ENCODE measurements at places on chromosomes 12 and 14. TPM values are rescaled to one million over a fixed set of nuclear protein-coding genes. Genes with fewer than 3 reads are reported as not detected.

The TTC9 gene
- 9.2 TPM for polyA plus RNA-seq

The RNF212B gene
- polyA plus RNA-seq, result not detected

The VRTN gene
- not detected for polyA plus RNA-seq

The CD163L1 gene
- polyA plus RNA-seq, result not detected

GRCh38 chr12:42182394-42182793 is 37.7 kb upstream of the GXYLT1 start:
- no peak for DNase-seq
- H3K4me3 ChIP-seq, result no peak overlapping the region
- no peaks in the 10 kb centered on the region for H3K4me1 ChIP-seq
- H3K27me3 ChIP-seq, result no peaks in the 10 kb centered on the region
- H3K27ac ChIP-seq, result no peak overlapping the region

DNA sequence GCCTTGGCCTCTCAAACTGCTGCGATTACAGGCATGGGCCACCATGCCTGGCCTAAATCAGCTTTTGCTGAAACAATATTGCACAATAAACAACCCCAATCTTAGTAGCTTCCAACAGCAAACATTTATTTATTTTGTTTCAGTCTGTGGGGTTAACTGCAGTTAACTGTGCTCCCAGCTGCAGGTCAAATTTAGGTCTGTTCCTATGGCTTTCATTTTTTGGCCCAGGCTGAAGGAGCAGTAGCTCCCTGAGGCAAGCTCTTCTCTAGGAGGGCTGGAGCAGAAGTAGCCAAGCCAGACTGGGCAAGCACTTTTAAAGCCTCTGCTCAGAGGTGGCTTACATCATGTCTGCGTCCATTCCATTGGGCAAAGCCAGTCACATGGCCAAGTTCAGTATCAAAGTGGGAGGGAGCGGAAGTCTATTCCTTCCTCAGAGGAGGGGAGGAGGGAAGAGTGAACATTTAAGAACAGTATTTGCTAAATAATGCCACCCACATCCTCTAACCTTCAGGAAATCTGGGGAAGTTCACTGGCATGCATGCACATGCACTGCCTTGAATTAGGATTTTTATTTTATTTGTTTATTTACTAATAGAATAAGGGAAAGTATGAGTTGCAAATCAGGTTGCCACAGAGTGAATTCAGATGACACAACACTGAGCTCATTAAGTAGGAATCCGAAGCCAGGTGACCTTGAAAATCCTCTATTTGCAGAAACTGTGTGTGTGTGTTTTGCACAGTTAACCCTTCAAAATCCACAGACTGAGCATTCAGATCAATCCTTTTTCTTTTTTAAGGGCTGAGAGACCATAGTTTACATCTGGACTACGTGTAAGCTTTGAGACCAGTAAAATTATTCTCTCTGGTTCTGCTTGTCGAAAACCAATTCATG is 122.0 kb upstream of the SEL1L start:
- no peaks in the 10 kb centered on the region for H3K27me3 ChIP-seq
- H3K4me1 ChIP-seq, result no peaks in the 10 kb centered on the region
- no peak for DNase-seq
- H3K4me3 ChIP-seq, result no peak overlapping the region
- no peak overlapping the region for H3K27ac ChIP-seq

- no peak overlapping the region for H3K4me3 ChIP-seq
- no peaks in the 10 kb centered on the region for H3K36me3 ChIP-seq
- no peak for DNase-seq
- no peaks in the 10 kb centered on the region for H3K27me3 ChIP-seq
Observed at GRCh38 chr14:19771895-19772430, 1.3 kb upstream of the OR4M1 start.

DNA sequence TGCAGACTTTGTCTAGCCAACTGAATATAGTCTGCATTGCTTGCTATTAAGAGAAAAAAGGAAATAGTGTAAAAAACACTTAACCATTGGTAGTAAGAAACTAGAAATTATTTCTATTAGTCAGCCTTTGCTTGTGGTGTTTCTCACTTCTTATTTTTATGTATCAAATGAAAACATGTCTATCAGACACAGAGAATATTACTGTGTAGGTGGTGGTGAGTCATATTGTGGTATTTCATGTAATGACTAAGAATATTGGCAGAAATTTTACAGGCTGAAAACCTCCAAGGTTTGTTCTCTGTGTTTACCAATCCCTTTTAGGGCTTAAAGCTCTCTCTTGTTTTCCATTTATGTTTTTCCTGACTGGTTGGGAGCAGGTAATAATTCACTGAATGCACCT is 87.2 kb downstream of the DAAM1 start:
- no peaks in the 10 kb centered on the region for H3K36me3 ChIP-seq
- no peak for DNase-seq
- H3K27me3 ChIP-seq, result no peaks in the 10 kb centered on the region
- H3K27ac ChIP-seq, result no peak overlapping the region

DNA sequence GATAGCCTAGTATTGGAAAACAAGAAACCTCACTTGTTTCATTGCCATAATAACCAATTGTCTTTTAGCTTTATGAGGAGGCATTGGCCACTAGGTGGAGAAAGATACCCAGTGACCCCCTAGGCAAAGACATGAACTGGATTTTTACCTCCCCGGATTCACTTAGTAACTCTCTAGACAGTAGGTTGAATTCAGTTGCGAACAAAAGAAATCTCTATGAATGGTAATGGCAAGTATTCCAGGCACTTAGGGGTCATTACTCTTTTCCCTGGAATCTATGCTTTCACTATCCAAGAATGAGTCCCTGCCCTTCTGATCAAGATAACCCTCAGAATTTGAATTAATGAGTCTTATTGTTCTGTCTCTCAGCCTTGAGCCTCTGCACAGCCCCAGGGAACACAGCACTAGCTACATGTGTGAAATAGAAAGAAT is 29.5 kb upstream of the RHOJ start:
- H3K36me3 ChIP-seq, result no peaks in the 10 kb centered on the region
- DNase-seq, result no peak
- no peaks in the 10 kb centered on the region for H3K4me1 ChIP-seq
- no peak overlapping the region for H3K4me3 ChIP-seq
- H3K27ac ChIP-seq, result no peak overlapping the region

DNA sequence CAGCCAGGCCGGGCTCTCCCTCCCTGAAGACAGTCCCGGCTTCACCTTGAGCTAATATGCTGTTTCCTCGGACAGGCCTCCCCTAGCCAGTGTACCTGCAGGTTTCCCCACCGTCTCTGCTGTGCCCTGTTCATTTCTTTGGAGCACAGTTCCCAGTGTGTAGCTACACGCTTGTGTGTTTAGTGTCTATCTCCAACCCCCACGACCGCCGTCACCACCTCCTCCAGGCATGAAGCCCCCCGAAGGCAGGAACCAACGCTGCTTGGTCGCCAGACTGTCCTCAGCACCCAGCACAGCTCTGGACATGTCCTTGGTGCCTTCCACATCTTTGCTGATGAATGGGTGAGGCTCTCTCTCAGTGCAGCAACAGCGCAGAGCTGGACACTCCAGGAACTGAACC is 26.2 kb upstream of the PLEKHG6 start:
- H3K4me3 ChIP-seq, result no peak overlapping the region
- H3K27ac ChIP-seq, result no peak overlapping the region
- no peaks in the 10 kb centered on the region for H3K36me3 ChIP-seq
- DNase-seq, result no peak

- no peaks in the 10 kb centered on the region for H3K27me3 ChIP-seq
- H3K4me1 ChIP-seq, result no peaks in the 10 kb centered on the region
- H3K27ac ChIP-seq, result no peak overlapping the region
Observed at GRCh38 chr12:94962670-94963069, 40.8 kb downstream of the NDUFA12 start.

- peaks cover 5% of the 10 kb centered on the region for H3K36me3 ChIP-seq
- no peaks in the 10 kb centered on the region for H3K27me3 ChIP-seq
- H3K4me1 ChIP-seq, result no peaks in the 10 kb centered on the region
- H3K27ac ChIP-seq, result no peak overlapping the region
- no peak for DNase-seq
Observed at GRCh38 chr12:57323416-57323815, 72.4 kb upstream of the STAC3 start.

GRCh38 chr12:56581418-56582145 is 48.5 kb downstream of the BAZ2A start:
- no peak overlapping the region for H3K27ac ChIP-seq
- no peak for DNase-seq
- no peaks in the 10 kb centered on the region for H3K36me3 ChIP-seq
- no peak overlapping the region for H3K4me3 ChIP-seq

All from CD4-positive, alpha-beta memory T cell (primary cell).